ENCODE measurements at places on chromosomes 16 and 17.

DNA sequence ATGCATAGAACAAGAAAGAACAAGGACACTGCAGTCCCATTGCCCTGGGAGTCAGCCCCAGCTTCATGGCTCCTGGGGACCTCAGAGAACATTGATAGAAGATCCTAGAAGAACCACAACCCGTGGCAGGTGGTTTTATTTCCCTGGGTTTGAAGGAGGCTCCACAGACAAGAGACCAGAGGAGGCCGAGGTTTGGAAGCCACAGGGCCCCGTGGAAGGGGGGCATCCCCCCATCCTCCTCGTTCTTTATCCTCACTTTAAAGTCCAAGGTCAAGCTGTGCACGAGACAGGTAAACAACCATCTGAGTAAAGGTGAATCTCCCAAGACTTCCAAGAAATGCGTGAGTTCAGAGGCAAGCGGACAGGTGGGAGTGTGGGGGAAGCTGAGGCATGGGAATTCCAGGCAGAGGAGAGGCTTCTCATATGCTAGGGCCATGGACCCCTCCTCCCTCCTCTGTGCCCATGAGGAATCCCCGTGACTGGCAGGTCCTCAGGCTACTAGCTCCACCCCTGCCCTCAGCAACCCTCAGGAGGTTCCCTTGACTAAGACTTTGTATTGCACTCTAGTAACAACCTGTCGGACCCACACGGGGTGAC lies 849 bp upstream of the SULT1A1 start:
- DNase-seq, result no peak

- peak; percentile 37 for DNase-seq
These were observed at the start of gene TLCD3A for GRCh38 chr17:732067-732901. TLCD3A (plus strand) TSS chr17:732596; CDS start chr17:732648, 52 bp downstream.

GRCh38 chr16:48462106-48462740 lies 77.0 kb upstream of the SIAH1 start:
- DNase-seq, result no peak

DNA sequence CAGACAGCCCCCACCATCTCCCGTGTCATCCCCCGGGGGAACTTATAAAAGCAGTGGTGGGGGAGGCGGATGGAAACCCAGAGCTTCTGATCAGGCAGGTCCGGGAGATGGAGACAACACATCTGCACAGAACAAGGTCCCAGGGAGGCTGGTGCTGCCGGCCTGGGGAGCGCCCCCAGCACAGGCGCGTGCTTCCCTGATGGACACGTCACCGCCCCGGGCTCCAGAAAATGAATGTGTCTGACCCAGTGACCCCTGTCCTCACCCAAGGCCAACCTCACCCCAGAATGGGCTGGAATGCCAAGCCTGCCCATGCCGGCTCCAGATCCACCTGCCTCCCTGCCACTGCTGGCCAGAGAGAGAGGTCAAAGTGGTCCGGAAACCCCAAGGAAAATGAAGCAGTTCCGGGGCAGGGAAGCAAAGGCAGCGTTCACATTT lies 12.5 kb downstream of the SLC7A5 start:
- DNase-seq, result no peak

DNA sequence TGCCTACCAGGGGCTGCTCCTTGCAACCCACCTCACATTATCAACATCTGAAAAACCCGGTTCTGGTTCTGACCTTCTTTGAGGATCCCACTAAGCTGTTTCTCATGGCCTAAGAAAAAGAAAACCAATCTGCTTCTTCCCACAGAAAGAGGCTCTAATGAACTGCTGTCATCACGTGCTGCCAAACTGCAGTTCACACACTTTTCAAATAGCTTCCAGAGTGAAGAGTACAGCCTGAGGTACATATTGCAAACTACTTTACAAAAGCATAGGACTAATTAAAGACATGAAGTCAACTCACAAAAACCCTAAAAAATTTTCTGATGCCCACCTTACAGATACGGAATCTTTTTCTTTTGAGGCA lies 36.7 kb downstream of the SMG6 start:
- DNase-seq, result no peak

GRCh38 chr17:77690271-77691161 lies 268.0 kb upstream of the TNRC6C start:
- DNase-seq, result no peak

DNA sequence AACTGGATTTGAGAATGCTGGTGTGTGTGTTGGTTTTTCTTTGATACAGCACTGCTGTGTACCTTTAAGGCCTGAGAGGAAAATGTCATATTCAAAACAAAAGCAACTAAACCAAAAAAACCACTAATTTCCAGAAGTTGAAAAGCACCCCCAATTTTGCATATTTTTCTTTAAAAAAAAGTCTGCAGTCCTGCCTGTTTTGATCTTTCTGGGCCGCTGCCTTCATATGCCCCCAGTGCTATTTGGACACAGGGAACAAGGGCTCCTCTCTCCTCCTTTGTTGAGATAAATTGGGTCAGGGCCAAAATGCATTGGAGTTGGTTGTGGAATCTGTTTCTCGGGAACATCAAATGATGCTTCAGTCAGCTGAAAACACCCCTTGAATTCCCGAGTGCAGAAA lies 26.9 kb downstream of the GPT2 start:
- DNase-seq, result no peak

GRCh38 chr16:1392826-1393225 lies 21.7 kb downstream of the UNKL start:
- no peak for DNase-seq

DNA sequence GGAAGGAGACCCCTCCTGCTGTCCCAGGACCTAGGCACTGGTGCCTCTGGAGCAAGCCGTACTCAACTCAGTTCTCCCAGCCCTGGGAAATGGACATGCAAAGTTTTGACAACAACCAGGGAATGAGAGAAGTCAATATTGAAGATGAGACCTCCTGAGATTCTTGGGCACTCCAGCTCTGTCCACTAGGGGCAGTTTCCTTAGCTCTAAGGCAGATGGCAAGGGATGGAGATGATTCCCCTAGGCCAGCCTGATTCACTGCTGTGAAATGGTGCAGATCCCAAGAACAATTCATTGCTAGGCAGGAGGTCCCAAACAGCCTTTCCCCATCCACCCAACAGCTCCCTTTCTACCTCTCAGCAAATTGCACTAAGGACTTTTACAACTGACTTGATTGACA lies 20.5 kb upstream of the SDR42E2 start:
- no peak for DNase-seq

GRCh38 chr17:71158437-71158836 lies 962.4 kb upstream of the SOX9 start:
- no peak for DNase-seq

DNA sequence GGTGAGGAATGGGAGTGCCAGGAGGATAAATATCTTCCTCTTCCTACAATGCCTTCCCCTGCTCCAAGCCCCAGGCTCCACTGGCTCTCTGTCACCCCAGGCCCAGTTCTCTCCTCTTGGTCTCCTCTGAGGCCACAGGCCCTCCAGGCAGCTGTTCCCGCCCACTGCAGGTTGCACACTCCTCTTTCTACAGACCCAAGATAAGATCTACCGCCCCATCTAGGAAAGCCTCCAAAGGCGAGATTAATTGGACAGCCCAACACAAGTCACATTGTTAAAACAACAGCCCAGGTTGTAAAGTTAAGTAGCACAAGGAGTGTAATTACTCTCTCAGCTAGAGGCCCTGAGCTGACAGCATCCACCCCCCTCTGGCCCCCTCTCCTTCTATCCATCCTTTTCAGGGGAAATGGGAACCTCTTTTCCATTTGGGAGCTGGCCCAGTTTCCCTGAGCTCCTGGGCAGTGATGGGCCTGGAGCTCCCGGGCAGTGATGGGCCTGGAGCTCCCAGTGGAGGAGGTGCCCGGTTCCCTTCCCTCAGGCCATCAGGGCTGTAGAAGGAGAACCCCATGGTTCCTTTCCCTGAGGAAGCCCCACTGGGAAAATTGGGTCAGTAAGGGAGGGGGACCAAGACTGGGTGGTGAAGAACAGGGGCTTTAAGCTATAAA lies 7.3 kb downstream of the DLX4 start:
- no peak for DNase-seq

- no peak for DNase-seq
These were observed 2.6 kb upstream of the TMEM219 start for GRCh38 chr16:29959293-29959692.

GRCh38 chr17:76497979-76498875 lies 3.0 kb downstream of the RHBDF2 start:
- peak; percentile 76 for DNase-seq

DNA sequence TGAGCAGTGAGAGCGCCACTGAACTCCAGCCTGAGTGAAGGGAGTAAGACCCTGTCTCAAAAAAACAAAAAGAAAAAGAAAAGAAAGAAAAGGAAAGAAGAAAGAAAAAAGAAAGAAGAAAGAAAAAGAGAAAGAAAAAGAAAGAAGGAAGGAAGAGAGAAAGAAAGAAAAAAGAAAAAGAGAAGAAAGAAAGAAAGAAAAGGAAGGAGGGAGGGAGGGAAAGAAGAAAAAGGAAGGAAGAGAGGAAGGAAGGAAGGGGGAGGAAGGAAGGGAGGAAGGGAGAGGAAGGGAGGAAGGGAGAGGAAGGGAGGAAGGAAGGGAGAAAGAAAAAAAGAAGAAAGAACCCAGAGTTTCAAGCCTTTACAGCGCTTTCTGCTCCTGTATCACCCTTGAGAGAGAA lies 19.1 kb downstream of the GINS3 start:
- no peak for DNase-seq

DNA sequence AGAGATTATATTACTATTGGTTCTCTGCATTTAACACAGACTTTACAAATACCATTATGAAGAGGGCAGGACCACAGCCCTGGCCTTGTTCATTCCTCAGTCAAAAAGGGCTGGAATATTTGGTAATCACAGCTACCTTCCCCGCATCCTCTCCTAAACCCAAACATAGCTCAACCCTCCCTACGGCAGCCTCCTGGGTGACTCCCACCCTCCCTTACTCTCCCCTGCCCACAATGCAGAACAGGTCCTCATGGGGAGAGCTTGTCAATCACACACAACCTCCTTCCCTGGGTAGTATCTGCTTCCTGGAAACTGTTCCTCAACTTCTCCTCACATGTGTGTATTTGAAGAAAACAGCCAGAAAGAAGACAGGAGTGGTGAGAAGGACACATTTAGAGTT lies 224.2 kb downstream of the C16orf78 start:
- DNase-seq, result no peak

DNA sequence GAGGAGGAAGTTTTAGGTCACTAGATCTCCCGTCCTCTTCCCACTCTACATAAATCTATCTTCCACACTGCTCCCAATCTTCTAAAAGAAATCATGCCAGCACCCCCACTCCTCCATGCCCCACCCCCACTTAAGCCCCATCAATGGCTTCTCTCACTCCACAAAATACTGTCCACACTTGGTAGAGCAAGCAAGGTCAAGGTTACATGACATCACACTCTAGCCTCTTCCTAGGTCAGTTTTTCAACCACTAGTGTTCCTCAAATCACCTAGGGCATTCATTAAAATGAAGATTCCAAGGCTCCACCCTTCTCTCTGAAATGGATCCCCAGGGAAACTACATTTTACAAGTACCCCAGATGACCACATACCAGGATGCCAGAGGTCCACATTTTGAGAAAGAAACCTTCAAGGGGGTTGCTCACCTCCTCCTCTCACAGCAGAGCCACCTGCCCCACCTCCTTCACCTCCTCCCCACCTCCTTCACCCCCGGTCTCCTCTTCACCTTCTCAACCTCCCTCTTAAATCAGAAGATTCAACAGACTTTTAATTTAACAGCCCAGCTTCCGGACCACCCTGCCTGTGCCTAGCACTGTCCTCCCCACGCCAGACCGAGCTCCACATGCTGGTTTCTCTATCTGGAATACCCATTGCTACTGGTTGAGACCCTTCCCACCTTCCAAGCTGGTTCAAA lies 3.2 kb downstream of the AMFR start:
- DNase-seq, result no peak

DNA sequence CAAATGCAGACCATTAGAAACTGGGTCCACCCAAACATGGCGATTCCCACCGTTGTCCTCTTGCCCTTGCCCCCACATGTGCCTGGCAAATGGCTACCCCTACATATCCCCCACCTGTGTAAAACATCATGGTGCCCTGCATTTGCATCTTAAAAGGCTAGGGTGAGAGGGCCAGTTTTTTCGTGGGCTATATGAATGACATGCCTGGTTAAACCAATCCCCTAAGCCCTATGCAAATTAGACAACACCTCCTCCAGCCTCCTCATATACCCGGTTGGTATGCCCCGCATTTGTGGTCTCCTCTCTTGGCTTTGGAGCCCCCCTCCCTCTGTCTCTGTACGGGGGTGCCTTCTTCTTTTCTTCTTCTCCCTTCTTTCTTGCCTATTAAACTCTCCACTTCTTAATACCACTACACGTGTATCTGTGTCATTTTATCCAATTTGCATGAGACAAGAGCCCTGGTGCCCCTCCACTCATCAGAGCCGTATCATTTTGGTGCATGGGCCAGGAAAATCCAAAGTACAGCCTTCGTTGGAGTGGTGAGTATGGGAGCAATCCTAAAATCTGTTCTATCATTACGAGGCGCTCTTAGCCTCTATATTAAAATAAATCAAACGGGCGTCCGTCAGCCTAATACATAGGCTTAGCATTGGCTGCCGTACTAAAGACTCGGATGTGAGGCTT lies 30.1 kb downstream of the QPRT start:
- no peak for DNase-seq

Measured in T1000 (cell line).